ENCODE measurements at places on chromosomes 2 and 18.

DNA sequence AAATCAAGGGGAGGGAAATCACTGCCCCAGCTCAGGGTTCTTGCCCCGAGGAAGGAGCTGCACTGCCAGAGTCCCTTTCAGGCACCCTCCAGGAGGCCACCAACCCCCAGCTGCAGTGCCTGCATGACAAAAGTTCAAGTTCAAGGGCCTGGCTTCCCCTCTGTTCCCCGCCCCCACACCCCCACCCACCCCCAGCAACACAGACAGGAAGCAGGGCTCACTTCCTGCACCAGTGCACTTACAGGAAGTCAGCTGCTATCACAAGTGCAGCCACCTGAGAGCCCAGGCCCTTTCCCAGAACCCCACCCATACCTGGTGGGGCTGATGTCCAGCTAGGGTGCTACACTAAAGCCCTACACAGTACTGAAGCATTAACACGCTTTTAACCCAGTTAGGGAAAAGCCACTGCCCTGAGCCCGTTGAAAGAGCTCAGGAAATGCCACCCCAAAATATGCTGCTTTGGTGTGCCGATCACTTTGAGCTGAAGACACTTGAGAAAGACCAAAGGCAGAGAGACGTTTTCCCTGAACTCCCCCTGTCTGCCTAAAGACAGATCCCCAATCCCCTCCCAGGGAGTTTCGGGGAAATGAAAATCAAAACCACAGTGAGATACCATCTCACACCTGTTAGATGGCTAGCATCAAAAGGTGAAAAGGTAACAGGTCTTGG is 109.9 kb upstream of the CAB39 start:
- DNase-seq: no peak

DNA sequence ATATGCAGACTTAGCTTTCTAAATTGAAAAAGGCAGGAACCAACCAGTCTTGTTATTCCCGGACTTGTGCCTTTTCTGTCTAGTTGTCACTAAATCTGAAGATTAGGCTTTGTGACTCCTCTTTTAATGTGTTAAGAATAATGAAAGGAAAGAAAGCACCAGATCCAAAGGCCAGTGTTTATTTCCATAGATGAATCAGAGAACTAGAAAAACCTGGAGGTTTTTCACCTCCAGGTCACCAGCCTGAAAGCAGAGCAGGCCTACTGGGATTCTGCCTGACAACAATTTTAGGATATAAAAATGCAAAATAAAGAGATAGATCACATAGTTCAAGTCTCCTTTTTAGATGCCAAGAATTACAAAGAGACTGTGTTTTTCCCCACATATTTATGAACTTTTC is 160.4 kb downstream of the GULP1 start:
- DNase-seq: no peak

GRCh38 chr2:71609441-71609840 is 156.1 kb downstream of the DYSF start:
- no peak for DNase-seq

GRCh38 chr2:195531754-195532153 is 125.3 kb upstream of the SLC39A10 start:
- no peak for DNase-seq

DNA sequence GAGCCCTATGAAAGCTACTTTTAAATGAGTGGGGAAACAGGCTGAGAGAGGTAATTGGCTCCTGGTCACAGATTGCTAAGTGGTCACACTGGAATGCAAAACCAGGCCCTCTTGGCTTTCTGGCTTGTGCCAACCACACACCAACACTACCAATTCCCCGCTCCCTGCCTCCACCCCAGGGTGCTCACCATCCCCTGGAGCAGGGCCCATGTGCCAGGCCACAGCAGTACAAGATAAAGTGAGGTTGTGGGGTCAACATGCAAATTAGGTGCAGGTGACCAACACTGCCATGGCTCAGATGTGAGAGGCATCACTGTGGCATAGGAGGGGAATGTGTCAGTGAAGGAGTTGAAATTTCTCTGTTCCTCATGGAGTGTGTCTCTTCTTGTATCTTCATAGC is 312.5 kb downstream of the MYCN start:
- no peak for DNase-seq

DNA sequence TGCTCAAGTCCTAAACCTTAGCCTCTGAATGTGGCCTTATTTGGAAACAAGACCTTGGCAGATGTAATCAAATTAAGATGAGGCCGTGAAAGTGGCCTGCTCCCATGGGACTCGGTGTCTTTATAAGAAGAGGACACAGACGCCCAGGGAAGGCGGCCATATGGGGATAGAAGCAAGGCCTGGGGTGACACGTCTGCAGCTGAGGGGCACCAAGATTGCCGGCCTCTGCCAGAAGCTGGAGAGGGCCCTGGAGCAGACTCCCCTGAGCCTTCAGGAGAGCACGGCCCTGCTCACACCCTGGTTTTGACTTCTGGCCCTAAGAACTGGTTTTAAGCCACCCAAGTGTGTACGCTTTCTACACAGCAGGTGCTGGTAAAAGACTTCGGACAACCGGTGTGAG is 29.2 kb upstream of the SALL3 start:
- no peak for DNase-seq

GRCh38 chr2:95346231-95346737 is 49.1 kb downstream of the KCNIP3 start:
- DNase-seq: no peak

DNA sequence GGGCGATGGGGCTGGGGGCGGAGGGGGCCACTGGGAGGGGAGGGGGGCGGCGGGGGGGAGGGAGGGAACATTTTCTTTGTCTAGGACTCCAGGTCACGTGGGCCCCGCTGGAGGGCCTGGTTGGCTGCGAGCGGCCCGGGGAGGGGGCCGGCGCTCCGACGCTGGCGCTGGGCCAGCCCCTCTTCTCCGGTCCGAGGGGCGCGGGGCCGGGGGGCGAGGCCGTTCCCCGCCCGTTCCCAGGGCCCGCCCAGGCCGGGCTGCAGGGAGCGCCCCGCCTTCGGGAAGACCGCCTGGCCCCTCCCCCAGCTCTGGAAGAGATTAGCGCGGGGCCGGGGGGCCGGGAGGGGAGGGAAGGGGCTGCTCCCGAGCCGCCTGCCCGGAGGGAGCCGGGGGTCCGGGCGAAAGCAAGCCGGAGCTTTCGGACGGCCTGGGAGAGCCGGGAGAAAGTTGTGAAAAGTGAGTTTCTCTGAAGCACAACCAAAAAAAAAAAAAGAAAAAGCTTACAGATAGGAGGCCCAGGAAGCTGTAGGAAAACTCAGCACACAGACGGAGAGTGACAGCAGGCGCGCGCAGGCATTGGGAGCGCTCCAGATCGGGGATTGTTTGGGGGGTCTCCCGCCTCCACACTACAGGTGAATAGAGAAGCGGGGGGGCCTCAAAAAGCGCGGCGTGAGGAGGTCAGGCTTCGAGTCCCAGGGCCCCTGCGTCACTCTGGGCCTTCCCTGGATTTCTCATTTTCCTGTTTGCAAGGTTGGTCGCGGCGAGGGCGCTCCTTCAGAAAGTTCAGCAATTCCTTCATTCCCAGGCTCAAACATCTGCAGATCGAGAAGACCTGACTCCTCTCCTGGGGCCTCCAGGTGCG is 84.1 kb upstream of the POMC start:
- no peak for DNase-seq

DNA sequence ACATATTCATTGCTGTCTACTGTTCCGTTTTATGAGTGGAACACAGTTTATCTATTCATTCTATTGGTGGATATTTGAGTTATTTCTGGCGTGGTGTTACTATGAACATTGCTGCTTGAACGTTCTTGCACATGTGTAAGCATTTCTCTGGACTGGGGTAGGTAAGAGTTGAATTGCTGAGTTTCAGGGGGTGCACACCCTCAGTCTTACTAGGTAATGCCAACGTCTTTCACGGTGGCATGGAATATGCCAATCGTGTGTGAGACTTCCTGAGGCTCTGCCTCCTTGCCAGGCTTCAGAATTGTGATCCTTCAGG is 56.4 kb upstream of the TXNDC2 start:
- DNase-seq: no peak

DNA sequence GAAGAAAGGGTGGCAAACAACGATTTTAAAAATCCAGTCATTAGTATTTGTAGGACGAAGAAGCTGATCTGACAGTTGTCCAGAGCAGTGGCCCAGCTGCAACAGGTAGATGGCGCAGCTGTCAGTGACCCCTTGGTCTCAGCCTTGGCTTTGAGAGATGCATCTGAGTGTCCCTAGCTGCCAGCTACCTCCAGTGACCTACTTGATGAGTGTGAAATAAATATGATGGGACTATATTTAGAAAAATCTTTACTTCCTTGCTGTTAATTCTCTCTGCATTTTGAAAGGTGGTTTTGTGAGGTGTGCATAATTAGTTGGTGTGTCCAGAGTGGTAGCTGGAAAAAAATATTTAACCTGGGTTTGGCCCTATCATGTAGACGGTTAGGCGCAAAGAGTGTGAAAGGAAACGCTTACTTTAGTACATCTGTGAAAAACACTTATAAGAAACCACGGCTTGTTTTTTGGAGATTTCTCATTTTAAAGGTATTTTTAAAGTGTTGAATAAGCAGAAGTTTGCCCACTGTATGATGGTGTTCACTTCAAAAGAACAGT is 963 bp downstream of the INPP1 start:
- DNase-seq: no peak

DNA sequence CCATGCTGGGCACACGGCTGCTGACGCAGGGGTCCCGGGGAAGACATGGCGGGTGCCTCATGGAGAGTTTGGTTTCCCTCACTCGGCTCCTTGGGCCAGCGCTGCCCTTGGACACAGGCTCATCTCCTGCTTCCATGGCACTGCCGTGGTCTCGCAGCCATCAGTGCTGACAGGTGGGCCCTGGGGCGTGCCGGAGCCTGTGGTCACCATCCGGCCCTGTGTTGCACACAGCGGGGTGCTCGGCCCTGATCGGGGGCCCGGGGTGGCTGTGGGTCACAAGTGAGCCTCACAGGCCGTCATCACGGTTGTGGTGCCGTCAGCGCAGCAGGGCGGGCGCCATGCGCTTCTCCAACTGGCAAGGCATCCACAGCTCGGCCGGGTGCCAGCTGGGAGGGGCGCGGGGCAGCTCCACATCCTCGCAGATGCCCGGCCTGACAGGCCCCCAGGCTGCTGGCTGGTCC is 582 bp downstream of the RTP5 start:
- no peak for DNase-seq

DNA sequence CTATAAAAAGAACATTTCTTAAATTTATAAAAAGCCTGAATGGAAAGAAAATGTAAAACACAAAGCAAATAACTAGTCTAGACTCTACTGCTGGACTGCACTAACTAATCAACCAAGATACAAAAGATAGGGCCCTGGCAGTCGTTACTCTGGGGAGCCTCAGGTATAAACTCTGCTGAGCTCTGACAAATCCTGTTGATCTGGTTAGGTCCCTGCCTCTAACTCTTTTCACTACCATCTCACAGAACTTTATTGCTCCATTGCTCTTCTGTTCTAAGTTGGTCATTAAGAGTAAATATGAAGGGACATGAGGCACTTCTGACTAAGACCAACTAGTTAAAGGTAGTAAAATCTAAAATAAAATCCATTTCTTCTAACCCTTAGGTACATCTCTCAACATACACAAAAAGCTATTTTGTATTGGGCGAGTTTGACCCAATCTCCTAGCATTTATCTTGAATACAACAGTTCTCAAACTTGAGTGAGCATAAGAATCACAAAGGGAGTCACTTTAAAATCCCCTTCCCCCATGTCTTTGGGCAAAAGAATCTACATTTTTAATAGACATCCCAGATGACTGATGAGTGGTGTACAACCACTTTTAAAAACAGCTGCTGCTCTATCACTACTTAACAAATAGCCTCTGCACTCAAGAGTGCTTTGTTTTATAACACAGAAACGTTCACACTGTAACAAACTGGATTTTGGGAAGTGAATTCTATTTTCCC is 2.5 kb downstream of the CHN1 start:
- DNase-seq: no peak

DNA sequence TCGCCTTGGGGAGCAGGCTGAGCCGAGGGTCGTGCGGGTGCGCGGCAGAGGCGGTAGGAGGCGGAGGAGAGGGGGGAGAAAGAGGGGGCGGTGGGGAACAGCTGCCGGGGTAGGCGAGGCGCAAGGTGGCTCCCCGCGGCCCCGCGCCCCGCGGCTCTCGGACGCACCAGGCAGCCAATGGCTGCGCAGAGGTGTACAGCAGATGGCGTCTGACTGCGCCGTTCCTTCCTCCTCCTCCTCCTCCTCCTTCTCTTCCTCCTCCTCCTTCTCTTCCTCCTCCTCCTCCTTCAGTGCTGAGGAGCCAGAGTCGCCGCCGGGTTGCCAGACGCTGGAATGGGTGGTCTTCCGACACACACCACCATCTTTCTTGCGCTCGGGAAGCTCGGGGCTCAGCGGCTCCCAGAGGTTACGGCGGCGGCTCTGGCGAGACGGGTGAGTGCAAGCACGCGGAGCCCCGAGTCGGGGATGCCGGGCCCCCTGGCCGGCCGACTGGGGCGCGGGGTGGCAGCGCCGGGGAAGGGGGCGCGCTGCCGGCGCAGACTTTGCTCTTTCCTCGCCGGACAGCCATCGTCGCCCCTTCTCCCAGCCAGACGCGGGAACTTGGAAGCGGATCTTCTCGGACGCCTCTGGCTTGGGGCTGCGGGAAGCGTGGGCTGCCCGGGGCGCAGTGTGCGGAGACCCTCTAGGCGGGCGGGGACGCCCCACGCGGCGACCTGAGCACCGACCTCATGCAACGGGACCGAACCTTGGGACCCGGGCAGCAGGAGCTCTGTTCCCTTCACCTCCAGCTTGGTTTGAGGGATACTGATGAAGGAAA is at the start of gene THSD7B:
THSD7B (plus strand) TSS at position 290 of the 817 bp plus-strand sequence. CDS start 116,634 bp downstream, outside the sequence.
- DNase-seq: no peak

DNA sequence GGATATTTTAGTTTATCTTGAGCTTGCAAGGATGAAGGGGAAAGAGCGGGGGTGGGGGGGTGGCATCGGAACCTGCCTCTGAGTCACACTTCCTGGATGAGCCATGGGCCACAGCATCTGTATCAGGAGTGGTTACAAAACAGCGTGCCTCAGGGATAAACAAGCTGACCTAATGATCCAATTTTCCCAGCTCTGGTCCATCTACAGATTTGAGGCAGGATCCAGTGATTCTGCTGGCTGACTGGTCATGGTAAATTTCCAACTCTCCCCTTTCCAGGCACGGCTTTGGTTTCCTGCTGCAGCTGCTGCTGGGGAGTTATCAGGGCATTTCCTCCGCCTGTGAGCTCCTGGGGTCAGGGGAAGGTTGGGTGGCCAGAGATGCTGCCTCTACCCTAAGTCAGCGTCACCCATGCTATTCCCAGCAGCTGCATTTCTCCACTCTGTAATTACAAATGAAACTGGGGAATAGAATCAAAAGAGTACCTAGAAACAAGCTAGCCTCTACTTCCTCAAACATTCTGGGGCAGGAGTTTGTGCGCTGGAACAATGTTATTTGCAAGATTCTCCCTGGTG is 4.7 kb upstream of the HPCAL1 start:
- DNase-seq: no peak

GRCh38 chr2:55857766-55858165 is 65.8 kb downstream of the EFEMP1 start:
- DNase-seq: no peak
